ENCODE measurements at places on chromosomes 1 and 21. TPM values are rescaled to one million over a fixed set of nuclear protein-coding genes. Genes with fewer than 3 reads are reported as not detected.

Gene RGS13
- not detected for total RNA-seq

Gene PTGFRN
- 89.2 TPM for total RNA-seq

Gene TDRD5
- not detected for total RNA-seq

Gene RORC
- 0.26 TPM for total RNA-seq

Gene AK5
- total RNA-seq: not detected

Gene PRAMEF13
- total RNA-seq: not detected

Gene FRRS1
- 23.4 TPM for total RNA-seq

Gene S100A7
- 0.38 TPM for total RNA-seq

Gene OR10R2
- total RNA-seq: under 0.01 TPM

Gene WDR26
- total RNA-seq: 34.5 TPM

Gene PGLYRP4
- total RNA-seq: 2.0 TPM

Gene SLC2A5
- 0.26 TPM for total RNA-seq

DNA sequence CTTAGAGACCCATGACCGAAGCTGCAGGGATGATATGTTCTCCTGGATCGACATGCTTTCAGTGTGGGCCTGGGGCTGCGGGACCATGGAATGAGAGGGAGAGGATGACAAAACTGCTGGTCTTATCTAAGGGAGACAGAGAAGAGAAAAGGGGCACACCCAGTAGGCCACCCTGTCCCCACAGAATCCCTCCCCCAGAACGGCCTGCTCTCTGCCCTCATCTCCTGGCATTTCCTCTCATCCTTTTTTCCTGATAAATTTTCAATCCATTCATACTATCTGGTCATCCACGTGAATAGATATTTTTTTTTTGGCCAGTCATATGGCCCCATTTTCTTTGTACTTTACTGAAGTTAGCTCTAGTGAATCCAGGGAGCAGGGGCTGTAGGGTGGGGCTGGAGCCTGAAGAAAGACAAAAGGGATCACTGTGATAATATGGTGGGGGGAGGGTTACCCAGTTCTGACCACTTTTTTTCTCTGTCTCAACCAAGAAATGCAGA lies at the start of gene PKLR:
Gene PKLR, minus strand, starts transcription at position 97 of the 500 bp plus-strand sequence. Its CDS starts 43 bp downstream, at position 54.
- no peak for DNase-seq

GRCh38 chr1:200970771-200971427 lies 52.6 kb downstream of the KIF21B start:
- DNase-seq: no peak

GRCh38 chr21:43345746-43346409 lies 81.1 kb downstream of the SIK1 start:
- peak; percentile 80 for DNase-seq

DNA sequence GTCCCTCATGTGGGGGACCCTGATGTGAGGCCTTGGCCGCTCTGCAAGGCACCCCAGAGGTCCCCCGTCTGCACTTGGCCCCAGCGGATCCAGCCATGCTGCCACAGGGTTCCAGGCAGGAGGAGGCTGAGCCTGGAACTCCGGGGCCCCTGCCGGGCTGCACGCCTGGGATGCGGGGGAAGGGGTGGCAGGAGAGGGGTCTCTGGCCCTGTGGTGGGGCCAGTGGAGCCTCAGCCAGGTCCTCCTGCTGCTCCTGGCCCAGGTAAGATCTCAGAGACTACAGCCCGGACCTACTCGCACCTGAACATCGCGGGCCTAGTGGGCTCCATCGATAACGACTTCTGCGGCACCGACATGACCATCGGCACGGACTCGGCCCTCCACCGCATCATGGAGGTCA lies 12.9 kb downstream of the PFKL start:
- no peak for DNase-seq

DNA sequence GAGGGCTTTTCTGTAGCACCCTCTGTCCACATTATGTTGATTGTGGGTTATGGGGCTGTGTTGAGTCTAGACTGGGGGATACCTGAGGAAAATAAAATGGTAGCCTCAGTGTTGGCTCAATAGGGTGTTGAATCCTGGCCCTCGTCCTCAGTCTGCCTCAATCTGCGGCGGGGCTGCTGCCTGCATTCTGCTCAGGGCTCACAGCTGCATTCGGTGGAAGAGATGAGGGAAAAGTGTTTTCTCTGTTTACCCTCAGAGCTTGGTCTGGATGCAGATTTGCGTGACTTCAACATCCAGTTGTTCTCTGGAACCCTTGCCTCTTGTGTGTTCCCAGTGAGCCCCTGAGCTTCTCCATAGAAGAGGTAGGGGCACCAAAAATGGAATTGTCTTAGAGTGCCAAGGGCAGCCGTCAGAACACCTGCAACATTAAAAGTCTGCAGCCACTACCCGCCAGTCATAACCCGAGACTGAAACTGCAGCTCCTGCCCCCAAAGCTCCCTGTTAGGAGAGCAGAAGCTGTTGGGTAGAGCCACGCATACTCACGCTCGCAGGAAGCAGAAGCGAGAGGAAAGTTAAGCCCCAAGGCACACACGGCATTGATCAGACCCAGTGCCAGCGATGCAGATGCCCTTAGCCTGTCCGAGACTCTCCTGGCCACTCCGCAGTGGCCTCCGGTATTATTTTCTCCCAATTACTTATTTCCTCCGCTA lies 215.3 kb upstream of the C1orf174 start:
- no peak for DNase-seq

GRCh38 chr21:38139380-38140168 lies 117.2 kb upstream of the KCNJ15 start:
- peak; percentile 100 for DNase-seq

DNA sequence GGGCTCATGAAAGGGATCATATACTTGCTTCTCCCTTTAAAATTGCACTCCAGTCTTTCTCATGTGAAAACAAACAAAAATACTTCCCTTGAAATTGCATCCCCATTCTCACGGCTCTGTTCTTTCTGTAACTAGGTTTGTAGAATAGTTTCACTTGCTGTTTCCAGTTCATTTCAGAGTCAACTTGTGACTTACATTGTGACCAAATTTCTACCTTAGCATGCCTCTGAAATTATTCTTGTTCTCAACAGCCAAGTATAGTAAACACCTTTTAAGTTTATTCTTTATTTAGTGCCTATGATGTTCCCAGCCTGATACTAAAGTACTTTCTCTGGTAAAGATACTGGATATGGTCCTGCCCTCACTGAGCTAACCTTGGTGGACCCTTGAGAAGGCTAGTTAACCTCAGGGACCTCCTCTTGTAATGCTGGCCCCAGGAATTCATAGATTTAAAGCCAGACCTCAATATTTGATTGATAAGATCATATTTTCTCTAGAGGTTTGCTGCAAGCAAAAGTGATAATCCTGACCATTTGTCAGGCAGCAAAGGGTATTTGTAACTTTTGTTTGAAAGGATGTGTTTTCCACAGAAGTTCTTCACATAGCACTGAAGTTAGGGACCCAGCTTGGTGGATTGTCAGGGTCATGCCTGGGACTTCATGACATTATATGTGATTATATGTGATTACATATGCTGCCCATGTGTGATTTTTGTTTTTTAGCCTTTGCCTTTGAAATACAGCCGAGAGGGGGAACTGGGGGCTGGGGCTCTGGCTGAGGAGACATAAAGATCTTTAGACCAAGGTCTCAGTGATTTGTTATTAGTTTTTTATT lies 29.6 kb downstream of the VANGL2 start:
- no peak for DNase-seq

GRCh38 chr21:34511787-34512455 lies at the start of gene KCNE1:
Gene KCNE1 (minus strand): TSS chr21:34512210. CDS start chr21:34449634, 62,576 bp downstream.
- peak; percentile 47 for DNase-seq

DNA sequence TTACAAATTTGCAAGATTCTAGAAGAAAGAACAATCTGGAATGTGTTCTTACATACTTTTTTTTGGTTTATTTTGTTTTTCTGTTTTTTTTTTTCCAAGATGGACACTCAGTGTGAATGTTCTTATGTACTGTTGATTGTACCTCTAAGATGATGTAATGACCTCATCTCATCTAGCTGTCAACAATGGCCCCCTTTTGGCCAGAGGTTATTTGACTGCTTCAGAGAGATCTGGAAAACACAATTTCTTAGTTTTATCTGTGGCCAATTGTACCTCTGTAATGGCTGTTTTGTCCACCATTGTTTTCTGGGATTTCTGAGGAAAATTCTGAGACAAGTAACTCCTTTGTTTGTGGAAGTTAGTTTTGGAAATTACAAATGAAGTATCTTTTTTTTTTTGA lies 38.9 kb downstream of the ST6GALNAC3 start:
- DNase-seq: no peak

DNA sequence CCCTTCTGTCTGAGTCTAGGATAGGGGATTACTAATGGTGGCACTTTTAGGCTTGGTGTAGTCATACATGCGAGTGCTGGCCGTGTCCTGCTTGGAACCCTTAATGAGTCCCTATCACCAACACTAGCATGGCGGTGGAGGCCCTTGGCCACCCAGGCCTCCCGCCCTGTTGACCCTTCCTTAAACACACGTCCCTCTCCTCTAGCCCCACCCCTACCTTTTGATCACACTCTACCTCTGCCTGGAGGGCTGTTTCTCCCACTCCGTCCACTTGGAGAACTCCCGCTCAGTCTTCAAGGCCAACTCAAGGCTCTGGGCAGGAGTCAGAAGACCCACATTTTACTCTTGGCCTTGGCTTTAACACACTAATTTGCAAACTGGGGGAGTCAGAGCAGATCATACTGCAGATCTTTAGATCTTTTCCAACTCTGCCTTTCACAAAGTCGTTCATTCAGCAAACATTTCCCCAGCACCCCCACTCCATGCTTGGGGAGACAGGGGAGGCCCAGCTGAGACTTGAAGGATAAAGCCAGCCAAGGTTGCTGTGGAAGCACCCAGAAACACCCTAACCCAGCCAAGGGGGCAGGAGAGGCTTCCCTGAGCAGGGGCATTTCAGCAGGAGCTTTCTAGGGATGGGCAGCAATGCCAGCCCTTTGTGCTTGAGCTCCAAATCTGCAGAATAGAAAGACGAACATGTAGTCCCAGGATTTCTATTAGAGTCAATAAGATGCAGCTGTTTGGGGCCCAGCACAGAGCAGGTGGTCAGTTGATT lies 1.9 kb downstream of the PODN start:
- no peak for DNase-seq

- DNase-seq: peak; percentile 57
These were observed 5.2 kb downstream of the LRRC7 start for GRCh38 chr1:69572921-69573320.

GRCh38 chr1:53139951-53140361 lies 2.5 kb downstream of the SLC1A7 start:
- DNase-seq: peak; percentile 29

- DNase-seq: no peak
These were observed 2.7 kb downstream of the SCCPDH start for GRCh38 chr1:246726881-246727280.

GRCh38 chr21:46357335-46357604 lies 33.3 kb downstream of the PCNT start:
- DNase-seq: no peak

DNA sequence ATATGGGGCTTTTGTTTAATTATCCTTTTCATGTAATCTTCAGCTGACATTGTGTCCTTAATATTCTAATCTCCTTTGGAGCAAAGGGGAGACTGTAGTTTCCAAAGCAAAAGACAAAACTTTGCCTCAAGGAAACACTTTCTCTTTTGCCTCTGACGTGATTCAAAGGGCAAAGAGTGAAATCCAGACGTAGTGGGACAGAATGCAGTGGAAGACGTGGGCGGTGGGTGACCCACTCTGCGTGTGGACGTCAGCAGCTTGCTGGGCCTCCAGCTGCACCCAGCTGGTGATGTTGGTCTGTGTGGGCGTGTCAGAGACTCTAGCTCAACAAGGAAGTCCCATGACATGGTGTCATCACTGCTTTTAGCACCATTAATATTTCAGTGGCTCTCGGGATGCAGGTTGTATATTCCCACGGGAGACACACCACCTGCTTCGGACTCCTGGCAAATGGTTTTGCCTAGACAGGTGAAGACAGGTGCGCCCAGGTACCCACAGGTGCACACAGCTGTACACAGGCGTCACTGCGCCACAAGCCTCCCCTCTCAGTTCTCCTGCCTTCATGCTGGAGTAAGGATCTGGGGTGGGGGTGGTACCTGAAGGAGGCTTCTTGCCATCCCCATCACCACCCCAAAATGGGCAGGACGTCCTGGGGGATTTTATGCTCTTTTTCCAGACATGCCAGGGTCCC lies 292.1 kb upstream of the VAMP3 start:
- DNase-seq: peak; percentile 22

GRCh38 chr1:156658945-156659574 lies 17.1 kb downstream of the BCAN start:
- no peak for DNase-seq

GRCh38 chr1:93980320-93981273 lies 71.4 kb upstream of the GCLM start:
- DNase-seq: no peak

DNA sequence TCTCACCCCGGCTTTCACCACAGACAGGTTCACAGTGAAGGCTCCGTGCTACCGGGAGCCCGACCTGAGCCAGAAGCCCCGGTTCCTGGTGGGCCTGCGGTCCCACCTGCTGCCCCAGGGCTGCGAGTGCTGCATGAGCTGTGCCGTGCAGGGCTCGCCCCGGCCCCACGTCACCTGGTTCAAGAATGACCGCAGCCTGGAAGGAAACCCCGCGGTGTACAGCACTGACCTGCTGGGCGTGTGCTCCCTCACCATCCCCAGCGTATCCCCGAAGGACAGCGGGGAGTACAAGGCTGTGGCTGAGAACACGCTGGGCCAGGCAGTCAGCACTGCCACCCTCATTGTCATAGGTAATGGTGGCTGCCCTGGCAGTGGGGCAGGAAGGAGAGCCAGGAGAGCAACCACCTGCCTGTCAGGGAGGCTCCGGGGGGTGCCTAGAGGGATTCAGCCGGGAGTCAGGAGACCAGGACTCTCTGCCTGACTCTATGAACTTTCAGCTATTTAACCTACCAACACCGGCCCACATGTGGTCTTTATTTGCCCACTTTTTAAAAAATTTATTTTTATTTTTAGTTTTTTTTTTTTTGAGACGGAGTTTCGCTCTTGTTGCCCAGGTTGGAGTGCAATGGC lies 36.4 kb downstream of the IGFN1 start:
- DNase-seq: no peak

GRCh38 chr1:199029855-199030254 lies 391.0 kb downstream of the PTPRC start:
- peak; percentile 59 for DNase-seq
